RPMI8226 (cell line): ENCODE measurements at places on chromosomes 5 and 9.

DNA sequence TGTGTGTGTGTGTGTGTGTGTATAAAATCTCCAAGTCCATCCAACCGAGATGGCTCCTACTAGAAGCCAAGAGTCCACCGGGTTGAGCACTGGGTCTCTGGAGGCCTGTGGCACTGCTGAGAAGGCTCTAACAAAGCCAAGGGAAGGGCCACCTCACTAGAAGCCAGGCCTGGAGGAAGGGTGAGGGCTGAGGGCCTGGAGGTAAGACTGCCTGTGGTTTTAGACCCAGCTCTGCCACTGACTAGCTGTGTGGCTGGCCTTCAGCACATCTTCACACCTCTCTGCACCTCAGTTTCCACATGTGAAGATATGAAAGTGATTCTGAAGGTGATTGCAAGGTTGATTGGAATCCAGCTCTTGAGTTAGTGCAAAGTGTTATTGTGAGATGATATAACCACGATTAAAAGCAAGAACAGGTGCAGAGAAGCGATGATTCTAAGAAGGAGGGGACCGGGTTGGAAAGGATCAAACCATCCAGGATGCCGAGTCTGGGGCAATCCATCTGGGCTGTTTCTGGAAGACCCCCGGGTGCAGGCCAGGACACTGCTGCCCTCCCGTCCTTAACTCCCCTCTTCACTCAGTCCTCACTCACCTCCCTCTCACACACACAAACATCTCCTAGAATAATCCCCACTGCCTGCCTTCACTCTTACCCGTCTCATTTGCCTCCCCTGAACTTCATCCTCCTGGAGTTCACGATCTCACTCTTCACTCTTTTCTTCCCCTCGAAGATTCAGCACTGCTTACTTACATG is 2.3 kb downstream of the IL4 start:
- DNase-seq: no peak

DNA sequence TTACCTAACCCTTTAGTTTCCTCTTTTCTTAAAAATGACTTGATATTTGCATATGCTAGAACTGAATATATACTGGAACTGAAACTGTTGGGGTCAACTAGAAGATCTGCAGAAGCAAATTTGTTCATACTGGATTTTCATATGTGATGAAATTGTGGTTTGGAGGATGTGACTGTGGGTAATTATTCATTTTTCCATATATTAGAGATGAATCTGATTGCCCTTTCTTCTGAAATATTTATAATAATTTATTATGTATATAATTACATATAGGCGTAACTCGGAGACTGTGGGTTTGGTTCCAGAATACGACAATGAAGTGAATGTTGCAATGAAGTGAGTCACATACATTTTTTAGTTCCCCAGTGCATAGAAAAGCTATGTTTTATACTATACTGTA is 149.1 kb downstream of the ATP10B start:
- DNase-seq: no peak

DNA sequence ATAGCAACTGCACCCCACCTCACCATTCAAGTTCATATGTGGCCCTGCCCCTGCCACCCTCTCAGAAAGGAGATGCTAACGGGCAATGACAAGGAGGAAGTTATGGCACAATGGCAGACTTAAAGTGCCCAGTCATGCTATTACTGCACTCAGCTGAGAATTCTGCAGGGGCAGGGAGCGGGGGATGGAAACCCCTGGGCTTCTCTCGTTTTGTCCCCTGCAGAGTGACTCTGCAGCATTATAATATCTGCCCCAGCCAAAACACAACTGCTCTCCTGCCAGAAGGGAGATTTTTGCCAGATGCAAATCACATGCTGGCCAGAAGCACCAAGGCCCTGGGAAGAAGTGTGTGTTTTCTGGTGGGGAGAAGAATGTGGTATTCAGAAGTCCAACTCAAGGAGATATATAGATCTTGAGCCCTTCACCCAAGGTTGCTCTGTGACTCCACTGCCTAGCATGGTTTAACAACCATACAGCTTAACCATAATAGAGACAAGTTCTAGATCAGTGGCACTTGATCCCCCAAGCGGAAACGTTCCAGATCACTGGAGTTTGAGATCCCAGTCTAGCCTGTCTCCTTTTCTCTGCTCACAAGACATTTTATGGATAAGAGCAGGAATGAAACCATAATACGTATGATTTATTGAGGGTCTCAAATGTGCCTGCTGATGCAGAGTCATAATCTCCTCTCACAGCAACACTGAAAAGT is 207.0 kb upstream of the MAP3K1 start:
- DNase-seq: peak; percentile 23

- no peak for DNase-seq
These were observed 2400.9 kb upstream of the C9orf72 start for GRCh38 chr9:29974197-29974596.

- peak; percentile 55 for DNase-seq
These were observed at the start of gene CA9 for GRCh38 chr9:35673132-35674024. CA9 (plus strand) TSS chr9:35673928; CDS start chr9:35673960, 32 bp downstream.

GRCh38 chr5:118378959-118379358 is 609.4 kb downstream of the DTWD2 start:
- DNase-seq: no peak

DNA sequence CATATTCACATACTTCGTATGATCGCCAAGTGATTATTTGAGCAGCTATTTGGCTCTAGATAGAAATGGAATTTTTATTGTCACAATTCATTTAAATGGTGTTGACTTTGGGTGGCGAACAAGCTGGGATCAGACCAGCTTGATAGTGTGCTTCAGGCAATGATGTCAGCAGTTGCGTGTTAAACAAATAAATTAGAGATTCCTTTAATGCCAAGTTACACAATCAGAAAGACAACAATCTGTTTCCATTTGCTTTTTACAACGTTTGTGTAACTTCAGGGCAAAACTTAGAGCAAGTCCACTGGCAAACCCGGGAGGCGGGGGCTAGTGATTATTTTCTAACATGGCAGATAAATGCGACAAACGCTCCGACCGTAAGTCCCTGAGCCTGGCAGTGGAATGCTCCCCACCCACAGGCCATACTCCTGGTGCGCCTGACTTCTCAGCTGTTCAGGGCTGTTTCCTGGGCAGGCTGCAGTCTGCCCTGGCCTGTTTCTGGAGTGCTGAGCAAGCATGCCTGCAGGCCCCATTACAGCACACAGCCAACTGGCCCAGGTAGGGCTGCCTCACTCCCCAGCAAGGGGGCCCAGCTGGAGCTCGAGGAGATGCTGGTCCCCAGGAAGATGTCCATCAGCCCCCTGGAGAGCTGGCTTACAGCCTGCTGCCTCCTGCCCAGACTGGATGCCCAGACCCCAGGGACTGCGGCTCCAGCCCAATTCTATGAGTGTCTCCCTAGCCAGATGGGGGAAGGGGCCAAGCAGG is 88.7 kb downstream of the BASP1 start:
- DNase-seq: no peak

GRCh38 chr5:62762503-62762902 is 183.9 kb downstream of the LRRC70 start:
- no peak for DNase-seq

- DNase-seq: no peak
These were observed 38.5 kb downstream of the SECISBP2 start for GRCh38 chr9:89356782-89357181.

GRCh38 chr5:164617290-164617689 is 1111.9 kb downstream of the MAT2B start:
- no peak for DNase-seq

DNA sequence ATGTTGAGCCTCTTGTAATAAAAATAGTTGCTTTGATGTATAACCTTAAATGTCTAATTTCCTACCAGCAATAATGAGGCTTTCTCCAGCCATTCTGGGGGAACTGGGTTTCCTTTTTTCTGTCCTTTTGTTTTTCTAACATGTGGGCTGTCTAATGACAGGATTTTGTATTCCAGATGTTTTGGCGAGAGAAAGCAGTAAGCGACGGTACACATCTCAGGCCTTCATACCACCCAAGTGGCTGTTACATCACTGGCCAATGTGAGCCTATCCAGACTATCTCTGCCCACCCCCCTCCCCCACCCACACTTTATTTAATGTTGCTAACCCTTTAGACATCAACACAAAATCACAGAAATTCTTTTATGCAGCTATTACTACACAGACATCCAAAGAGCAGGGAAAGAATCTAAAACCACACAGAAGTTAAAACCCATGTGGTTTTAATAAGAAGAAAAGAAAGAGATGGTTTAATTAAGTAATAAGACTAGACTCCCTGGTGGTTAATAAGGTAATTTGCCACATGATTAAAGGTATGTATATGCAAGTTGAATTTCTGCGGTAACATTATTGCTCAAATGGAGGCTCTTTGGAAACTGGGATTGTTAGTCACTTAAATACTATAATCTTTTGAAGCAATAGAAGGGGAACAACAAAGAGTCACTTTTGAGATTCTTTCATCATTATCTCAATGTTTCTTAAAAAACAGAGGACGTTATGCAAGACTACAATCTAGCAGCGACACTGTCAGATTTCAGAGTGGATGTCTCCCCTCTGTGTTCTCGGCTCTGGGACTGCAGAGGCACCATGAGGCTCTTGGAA is 365.1 kb downstream of the ENC1 start:
- DNase-seq: no peak

DNA sequence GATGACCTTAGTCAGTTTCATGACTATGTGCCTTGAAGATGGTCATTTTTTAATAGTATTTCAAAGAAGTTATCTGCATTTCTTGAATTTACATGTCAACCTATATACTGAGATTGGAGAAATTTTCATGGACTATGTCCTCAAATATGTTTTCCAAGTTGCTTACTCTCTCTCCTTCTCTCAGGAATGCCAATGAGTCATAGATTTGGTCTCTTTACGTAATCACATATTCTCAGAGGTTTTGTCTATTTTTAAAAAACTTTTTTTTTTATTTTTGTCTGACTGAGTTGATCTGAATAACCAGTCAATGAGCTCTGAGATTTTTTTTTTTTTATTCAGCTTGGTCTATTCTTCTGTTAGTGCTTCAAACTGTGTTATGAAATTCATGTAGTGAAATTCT is 374.7 kb upstream of the GRIN3A start:
- no peak for DNase-seq

GRCh38 chr9:71693607-71694006 is 74.7 kb downstream of the CEMIP2 start:
- no peak for DNase-seq

- DNase-seq: peak; percentile 70
These were observed 47.5 kb downstream of the DAB2IP start for GRCh38 chr9:121698627-121699570.

- DNase-seq: peak; percentile 29
These were observed 50.5 kb downstream of the HACD4 start for GRCh38 chr9:20980832-20981455.

- no peak for DNase-seq
These were observed 25.7 kb downstream of the DPYSL3 start for GRCh38 chr5:147483961-147484707.

DNA sequence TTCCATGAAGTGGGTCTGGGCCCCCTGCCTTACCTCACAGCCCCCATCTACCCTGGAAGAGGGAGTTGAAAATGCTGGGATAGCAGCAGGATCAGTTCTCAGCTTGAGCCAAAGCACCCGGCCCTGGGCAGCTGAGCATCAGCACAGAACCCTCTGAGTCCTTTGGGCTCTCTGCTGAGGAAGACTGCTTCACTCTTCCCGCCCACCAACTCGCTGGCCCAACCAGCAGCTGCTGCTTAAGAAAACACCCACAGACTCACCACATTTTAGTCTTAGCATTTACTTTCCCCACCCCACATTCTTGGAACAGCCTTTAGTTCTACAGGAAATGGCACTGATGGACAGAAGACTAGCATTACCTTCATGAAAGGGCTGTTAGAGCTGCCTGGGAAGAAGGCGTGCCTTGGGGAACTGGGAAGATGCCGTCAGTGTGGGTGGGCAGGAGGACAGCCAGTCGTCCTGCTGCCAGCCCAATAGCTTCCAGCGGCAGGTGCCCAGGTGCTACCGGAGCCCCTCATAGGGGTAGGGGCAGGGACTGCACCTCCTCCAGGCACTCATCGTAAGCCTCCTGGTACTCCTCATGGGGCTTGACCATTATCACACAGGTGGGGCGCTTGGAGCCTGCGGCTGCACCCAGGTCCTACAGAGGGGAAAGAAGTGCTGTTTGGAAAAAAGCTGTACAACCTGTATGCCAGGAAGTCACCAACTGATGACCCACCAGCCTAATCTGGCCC is 4.3 kb downstream of the NHP2 start:
- DNase-seq: no peak

DNA sequence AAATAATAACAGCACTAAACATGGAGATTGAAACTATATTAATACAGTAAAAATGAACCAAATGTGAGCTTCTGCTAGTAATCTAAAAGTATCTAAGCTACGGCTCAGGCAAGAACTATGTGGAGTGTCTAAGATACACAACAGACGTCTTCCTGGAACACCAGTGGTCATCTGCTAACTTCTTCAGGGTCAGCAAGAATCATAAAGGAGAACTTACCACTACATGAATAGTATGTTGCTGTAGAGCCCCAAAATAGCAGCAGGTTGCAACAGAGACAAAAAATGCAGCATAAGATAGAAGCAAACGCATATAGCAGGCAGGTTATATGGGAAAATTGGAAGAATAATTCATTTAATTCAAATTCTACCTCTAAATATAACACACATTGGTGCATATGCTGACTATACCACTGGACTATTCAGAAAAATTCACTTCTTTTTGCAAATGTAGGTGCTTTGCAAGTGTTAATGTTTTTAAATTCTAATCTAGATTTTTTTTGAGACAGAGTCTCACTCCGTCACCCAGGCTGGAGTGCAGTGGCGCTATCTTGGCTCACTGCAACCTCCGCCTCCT is 27.1 kb downstream of the DCTN4 start:
- DNase-seq: no peak
